EL (cell line): ENCODE measurements at places on chromosomes 13 and 19.
A peak's percentile ranks its signal among the peaks of the same experiment; 100 is the strongest.

GRCh38 chr19:29878973-29879654 lies 62.9 kb upstream of the URI1 start:
- peak; percentile 83 for DNase-seq

- DNase-seq, result peak; percentile 49
These were observed 3.4 kb downstream of the ZNF430 start for GRCh38 chr19:21023901-21024300.

- no peak for DNase-seq
These were observed 876.5 kb downstream of the PCDH9 start for GRCh38 chr13:66353664-66354063.

DNA sequence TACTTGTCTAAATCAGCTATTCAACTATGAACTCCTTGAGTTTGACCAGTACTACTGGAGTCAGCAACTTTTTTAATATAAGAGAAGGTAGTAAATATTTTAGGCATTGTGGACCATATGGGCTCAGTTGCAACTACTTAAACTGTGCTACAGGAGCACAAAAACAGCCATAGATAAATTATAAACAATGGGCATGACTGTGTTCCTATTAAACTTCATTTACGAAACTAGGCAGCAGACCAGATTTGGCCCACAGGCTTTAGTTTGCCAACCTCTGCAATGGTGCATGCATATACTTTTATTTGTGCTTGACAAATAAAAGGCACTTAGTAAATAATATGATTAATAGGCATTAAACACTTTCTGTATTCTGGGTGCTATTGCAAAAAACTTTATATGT lies 7.6 kb downstream of the FNDC3A start:
- no peak for DNase-seq

GRCh38 chr13:100102042-100102441 lies 13.1 kb downstream of the PCCA start:
- DNase-seq, result no peak
